Stimulated activated CD4-positive, alpha-beta T cell treated with anti-CD3 and anti-CD28 coated beads, TNF-alpha, amount 100 ng/mL, for 4 hours (primary cell): ENCODE measurements at places on chromosomes 2 and 18.

GRCh38 chr2:9139491-9140443 is 66.8 kb upstream of the ASAP2 start:
- DNase-seq = peak; percentile 42

GRCh38 chr2:112920923-112921532 is 10.1 kb downstream of the IL37 start:
- DNase-seq = no peak

DNA sequence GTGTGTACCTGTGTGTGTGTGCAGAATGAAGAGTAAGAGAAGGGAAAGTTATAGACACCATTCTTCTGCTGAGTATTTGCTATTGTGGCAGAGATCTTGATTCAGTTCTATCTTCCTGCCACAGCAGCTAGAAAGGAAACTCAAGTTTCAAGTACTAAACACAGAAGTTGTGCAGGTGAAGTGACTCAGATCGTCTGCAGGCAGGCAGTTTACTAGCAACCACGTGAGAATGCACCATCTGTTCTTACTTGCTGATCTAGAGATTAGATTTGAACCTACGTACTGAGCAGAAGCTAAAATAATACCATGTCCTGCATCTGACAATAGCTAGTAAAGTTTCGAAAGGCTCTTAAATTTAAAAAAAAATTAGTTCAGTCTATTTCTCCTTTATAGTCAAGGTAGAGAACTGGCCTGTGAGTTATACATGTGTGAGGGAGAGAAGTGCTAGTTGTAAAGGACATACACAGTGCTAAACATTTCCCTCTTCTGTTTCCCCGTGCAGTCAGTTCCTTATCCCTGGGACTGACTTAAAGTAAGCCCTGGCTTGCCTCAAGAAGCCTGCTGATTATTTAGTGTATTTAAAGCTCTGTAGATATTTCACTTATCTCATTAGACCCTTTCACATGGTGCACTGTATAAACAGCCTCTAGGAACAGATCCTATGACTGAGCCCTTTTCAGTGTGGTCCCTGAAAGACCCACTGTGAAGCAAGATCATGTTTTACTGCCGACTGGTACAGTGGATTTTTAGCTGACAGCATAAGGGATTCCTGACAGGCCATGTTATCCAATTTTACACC is 45.0 kb downstream of the SLC38A11 start:
- DNase-seq = no peak

DNA sequence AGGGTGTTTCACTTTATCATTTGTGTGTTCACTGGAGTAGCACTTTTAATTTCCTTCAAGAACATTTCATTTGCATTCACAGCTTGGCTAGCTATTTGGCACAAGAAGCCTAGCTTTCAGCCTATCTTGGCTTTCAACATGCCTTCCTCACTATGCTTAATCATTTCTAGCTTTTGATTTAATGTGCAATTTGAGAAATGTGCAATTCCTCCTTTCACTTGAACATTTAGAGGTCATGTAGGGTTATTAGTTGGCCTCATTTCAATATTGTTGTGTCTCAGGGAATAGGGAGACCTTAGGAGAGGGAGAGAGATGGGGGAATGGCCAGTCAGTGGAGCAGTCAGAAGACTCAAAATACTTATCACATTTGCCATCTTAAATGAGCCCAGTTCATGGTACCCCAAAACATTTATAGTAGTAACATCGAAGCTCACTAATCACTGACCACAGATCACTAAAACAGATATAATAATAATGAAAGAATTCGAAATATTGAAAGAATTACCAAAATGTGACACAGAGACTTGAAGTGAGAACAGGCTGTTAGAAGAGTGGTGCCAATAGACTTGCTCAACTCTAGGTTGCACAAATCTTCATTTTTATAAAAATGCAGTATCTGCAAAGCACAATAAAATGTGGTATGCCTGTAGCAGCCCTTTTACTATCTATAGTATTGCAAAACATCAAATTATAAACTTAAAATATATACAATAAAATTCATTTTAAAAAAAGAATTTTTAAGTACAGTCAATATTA is 561.2 kb downstream of the METTL4 start:
- DNase-seq = no peak

DNA sequence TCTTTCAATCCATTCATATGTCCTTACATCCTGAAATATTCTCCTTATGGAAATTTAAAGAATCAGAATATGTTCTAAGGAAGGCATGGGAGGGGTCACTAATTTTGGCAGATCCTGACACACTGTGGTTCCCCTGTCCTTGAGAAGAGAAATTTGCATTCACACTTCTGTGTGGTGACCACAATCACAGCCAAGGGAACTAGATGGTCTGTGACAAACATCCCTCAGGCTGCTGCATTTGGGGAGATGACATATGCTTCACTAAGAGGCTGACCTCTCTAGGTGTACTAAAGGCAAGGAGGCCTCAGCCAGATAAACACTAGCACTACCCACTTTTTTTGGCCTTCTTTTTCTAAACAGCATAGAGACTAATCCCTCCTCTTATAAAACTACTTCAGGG is 129.6 kb downstream of the MREG start:
- DNase-seq = no peak

- DNase-seq = no peak
Measured at GRCh38 chr2:241974851-241975592, 105.5 kb downstream of the RTP5 start.

- no peak for DNase-seq
Measured at GRCh38 chr18:35618289-35618688, 36.7 kb downstream of the GALNT1 start.

- no peak for DNase-seq
Measured at GRCh38 chr2:102002228-102002627, 10.5 kb downstream of the IL1R2 start.

DNA sequence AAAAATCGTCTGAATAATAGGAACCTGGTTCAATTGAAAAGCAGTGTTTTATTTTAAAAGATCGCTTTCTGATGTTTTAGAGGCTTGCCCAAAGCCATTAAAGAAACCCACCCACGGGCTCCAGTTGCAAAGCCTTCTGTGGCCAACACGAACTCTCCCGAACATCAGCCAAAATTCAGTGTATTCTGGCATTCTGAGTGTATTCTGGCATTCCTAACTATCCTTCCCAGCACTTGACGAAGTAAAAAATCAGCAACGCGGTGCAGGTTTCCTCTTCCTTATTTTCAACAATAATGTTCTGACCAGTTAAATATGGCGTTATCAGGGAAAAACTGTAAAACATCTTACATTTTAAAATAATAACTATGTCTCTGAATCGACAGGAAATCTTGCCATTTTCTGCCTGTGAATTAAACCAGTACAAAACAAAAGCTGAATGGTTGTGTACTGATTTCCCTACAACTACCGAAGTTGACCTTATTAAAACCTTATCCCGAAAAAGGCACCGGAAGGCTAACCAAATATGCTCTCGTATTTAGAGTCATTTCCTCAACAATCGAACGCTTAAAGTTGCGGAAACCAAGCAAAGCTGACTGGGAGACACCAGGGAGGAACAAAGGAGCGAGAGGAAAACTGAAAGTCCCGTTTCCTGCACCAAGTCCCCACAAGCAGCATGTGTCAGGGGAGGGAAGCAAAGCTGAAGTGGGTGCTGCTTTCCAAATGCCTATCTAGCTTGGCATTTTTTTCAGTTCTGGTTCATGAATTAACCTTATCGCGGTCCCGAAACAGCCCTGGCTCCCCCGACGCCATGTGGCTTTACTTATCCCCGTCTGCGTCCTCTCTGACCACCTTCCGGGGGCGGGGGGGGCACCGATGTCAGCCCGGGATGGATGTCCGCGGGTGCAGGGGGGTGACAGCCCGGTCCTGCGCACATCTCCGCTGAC is 44.3 kb downstream of the ZNF516 start:
- DNase-seq = no peak
